ENCODE measurements at places on chromosomes 3 and 15. TPM values are rescaled to one million over a fixed set of nuclear protein-coding genes. Genes with fewer than 3 reads are reported as not detected.

The CCNB2 gene
- total RNA-seq: 0.54 TPM

The CHRNA7 gene
- total RNA-seq: 1.2 TPM

The CCR3 gene
- not detected for total RNA-seq

The MITF gene
- 71.0 TPM for total RNA-seq

The ALDH1A2 gene
- total RNA-seq: 14.2 TPM

The GOLGA6A gene
- total RNA-seq: not detected

The TRANK1 gene
- total RNA-seq: 5.7 TPM

The RAB11A gene
- 161 TPM for total RNA-seq
